ENCODE measurements at places on chromosomes 3 and 15.
A peak's percentile ranks its signal among the peaks of the same experiment; 100 is the strongest.

- DNase-seq = no peak
Measured at GRCh38 chr3:111472556-111472955, 69.4 kb upstream of the CD96 start.

- no peak for DNase-seq
Measured at GRCh38 chr15:35327789-35328188, 218.2 kb downstream of the DPH6 start.

- no peak for DNase-seq
Measured at GRCh38 chr3:119333773-119334509, 39.8 kb downstream of the ARHGAP31 start.

DNA sequence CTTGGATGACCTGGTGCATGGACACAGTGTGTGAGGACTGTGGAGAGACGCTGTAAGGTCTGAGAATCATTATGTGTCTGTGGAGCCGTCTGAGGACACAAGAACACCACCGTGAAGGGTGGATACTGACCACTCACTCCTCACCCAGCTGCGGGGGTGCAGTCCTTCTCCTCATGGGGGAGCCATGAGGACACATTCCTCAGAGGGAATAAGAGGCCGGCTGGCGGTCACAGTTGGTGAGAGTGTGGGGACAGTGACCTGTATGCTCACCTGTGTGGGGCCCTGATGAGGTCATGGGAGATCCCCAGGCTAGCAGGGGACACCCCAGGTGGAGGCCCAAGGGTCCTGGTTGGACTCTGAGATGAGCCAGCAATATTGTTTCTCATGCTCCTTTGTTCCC is 2.5 kb upstream of the TRPM1 start:
- no peak for DNase-seq

- no peak for DNase-seq
Measured at GRCh38 chr15:93543093-93543492, 454.1 kb upstream of the RGMA start.

DNA sequence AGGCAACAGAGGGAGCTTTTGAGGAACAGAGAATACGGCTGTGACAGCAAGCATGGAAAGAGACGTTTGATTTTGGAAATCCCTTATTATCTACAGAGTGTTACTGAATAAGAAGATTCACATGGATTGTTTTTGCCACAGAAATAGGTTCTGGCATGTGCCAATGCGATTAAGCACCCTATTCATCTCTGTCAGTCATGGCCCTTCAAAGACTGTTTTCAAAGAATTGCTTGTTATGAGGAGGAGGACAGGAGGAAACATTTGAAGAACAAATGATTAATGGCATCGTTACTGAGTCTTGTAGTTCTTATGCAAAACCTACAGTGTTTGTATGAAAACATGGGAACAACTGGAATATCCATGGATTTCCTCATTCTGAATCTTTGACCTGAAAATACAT is 86.2 kb downstream of the EPHA6 start:
- DNase-seq = no peak

DNA sequence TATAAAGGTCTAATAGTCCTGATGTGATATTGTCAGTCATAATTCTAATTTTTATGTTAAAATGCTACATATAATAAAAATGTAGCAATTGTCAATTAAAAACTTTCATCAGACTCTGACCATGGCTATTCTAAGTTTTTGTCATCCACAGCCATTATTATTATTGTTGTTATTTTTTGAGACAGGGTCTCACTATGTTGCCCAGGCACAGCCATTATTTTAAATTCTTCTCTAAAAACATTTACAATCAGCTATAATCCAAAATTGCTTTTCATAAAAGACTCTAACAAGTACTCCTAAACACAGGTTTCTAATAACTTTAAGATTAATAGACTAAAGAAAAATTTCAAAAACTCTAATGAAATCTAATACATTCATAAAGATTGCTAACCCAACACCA is 41.0 kb upstream of the SETD2 start:
- no peak for DNase-seq

GRCh38 chr3:9761919-9762318 is 7.8 kb downstream of the CAMK1 start:
- DNase-seq = no peak

GRCh38 chr3:197393711-197394110 is 95.3 kb upstream of the DLG1 start:
- DNase-seq = no peak

DNA sequence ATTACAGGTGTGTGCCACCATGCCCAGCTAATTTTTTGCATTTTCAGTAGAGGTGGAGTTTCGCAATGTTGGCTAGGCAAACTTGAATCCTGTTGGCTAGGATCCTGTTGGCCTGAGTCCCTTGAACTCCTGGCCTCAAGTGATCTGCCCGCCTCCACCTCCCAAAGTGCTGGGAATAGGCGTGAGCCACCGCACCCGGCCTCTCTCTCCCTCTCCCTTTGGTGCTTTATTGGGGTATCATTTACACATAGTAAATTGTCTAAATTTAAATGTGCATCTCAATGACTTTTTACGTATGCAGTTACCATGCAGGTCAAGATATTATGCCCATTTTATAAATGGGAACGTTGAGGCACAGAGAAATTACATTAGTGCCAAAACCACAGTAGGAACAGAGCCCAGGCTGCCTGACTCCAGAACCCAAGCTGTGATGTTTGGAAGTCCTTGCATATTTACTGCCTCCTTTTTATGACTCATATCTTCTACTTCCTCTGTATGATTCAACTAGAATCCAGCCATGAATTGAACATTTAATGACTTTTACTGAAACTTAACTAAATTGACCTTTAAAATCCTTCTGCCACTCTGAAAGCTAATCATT is 34.0 kb upstream of the RPP14 start:
- peak; percentile 77 for DNase-seq

DNA sequence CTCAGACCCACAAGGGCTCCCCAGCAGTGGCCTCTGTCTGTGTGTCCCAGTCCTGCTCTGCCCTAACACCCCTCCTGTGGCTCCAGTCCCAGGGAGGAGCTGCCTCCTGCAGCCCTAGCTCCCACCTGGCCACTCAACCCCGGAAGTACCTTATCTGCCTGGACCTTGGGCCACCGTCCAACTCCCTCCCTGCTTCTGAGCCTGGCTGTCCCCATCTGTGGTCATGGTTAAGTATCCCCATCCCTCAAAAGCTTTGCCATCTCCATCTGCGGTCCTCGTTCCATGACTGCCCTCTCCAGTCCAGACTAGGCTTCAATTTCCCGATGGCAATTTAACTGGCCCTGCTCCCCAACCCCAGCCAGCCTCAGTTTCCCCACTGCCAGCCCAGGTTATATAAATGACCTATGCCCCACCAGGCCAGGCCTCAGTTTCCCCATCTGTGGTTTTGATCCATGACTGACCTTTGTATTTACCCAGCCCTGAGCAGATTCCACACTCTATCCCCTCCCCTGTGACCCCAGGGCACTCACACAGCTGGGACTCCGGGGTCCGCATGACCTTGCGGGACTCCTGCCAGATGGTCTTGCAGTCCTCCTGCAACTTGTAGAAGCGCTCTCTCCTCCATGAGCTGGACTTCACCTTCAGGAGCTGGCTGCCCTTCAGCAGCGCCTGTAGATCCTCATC is 9.6 kb downstream of the PLCD1 start:
- DNase-seq = no peak

DNA sequence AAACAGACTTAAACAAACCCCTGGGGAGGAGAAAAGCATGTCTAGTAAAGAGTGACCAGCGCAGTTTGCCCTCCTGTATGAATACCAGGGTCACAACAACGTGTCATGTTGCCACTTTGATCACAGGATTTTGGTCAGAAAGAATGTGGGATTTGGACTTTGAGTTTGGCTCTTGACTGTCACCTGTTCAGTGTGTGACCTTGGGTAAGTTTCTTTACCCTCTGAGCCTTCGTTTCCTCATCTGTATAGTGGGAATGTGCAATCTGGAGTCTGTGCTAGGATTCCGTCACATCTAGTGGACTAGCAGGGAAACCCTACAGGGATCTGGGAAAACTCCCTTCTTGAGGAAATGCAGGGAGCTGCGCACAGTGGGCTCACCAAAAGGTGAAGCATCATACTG is 63.6 kb downstream of the CCNL1 start:
- DNase-seq = no peak

- DNase-seq = no peak
Measured at GRCh38 chr15:39471785-39472574, 108.9 kb upstream of the THBS1 start.

GRCh38 chr15:60074181-60074885 is 70.2 kb downstream of the FOXB1 start:
- DNase-seq = peak; percentile 50

GRCh38 chr3:133292296-133292695 is 107.6 kb upstream of the BFSP2 start:
- no peak for DNase-seq

DNA sequence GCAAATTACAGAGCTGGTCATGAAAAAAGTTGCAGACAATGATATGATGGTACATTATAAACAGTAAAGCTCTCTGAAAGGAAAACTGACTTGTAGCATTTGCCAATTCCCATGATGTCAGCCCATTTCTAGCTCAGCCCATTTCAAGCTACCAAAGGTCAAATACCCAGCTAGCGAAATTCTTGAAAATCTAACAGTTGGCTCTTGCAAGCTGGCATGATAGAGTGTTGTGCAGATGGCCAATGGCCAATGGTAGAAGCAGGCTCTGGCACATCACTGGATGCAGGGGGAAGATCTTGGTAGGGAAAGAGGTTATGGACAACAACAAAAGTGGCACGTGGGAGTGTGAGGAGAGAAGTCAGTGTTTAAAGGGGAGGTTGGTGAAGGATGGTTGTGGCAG is 36.7 kb downstream of the RASGRF1 start:
- DNase-seq = peak; percentile 2

DNA sequence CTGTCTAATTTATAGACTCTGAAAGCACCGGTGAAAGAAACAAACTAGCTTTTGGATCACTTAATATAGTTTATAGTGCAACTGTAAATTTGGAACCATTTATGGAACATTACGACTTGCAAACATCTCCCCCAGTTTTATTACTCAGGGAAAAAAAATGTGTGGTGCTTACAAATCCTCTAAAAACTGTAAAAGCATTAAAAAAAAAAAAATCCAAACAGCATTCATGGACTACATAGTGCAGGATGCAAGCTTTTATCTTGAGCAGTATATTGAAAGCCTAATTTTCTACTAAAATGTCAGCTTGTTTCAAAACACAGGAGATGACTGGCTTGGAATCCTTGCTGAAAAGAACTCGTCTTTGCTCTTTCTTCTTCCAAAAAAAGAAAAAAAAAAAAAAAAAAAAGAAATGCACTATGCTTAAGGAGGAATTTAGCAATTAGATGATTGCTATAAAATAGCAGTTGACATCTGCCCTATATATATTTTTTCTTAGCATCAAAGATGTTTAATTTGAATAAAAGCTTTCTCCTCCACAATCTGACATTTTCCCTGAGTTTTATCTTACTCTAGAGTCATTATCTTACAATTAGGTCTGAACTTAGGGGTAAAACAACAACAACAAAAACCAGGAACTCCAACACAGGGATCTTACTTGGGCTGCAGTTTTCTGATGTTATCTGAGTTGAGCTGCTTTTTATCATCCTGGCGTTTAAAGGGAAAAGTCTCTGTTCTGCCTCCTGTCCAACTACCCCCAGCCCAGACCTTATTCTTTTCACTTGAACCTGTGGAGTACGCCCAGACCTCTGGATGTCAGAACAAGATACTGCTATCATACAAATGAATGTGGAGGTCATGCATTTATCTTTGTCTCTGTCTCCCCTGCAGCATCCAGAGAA is 62.6 kb upstream of the PDZRN3 start:
- DNase-seq = no peak

GRCh38 chr3:138303474-138303873 is 26.2 kb downstream of the NME9 start:
- DNase-seq = no peak

- DNase-seq = no peak
Measured at GRCh38 chr15:70835841-70836240, 18.1 kb downstream of the LARP6 start.

Measured in right lobe of liver (tissue), 6 donors.